ENCODE measurements at places on chromosomes 1 and 21.

DNA sequence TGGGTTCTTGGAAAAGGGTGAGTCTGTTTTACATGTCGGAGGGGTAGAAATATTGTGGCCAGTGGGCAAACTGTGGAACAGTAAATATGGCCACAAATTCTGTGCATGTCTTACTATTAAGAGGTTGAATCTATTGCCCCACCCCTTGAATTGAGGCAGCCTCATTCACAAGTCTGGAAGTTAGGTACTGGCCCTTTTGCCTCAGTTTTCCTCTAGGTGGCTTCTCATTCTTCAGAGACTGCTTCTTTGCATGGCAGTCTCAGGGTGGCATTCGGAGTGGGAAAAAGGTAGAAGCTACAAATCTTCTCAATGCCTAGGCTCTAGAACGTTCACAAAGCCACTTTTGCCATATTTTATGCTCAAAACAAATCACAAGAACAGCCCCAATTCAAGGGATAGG, 57.2 kb downstream of the SLC9C2 start:
- no peak for DNase-seq

DNA sequence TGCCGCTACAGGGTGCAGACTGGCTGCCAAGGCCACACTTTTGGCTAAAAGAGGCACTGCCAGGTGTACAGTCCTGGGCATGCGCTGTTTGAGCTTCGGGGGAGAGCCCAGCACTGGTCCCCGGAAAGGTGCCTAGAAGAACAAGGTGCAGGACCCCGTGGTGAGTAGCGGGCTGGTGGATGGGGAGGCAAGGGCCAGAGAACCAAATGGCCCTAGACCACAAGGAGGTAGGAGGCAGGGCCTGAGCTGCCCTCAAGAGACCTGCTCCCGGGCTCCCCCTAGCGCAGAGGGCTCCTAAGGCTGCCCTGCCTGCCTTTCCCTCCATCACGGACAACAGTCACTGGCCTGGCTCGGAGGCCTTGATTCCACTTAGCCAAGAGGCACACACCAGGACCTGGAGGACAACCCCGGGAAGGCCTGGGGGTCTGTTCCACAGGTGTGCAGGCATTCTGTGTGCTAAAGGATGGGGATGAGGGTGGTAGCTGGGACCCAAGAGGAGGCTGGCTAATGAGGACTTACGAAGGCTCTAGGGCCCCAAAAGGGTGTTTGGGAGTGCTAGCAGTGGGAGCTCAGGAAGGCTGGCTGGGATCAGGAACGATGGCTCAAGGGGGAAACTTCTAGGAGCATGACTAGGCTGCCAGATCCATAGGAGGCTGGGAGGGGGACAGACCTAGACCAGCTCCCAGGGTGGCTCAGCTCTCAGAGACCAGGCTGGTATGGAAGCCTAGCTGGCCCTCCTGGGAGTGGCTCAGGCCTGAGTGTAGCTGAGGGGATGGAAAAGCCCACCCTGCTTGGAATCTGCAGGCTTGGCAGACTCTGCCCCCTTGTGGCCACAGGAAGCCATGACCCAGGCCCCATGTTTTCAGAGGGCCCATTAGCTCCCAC, 742 bp downstream of the ARTN start:
- peak; percentile 30 for DNase-seq

DNA sequence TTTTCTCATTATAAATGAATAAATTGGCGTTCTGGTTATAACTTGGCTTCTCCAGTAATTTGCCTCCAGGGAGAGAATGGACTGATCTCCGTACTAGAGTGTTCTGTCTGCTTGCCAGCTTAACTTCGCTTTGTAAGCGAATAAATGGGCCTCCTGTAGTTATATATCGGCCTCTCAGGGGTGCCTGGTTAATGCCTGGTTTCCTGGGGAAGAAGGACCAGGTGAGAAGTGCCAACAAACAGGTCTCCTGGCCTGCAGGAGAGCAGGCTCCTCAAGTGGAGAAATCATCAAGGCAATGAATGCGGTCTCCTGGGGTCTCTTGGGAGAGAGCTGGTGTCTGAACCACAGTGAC, 107.4 kb upstream of the SERBP1 start:
- no peak for DNase-seq

DNA sequence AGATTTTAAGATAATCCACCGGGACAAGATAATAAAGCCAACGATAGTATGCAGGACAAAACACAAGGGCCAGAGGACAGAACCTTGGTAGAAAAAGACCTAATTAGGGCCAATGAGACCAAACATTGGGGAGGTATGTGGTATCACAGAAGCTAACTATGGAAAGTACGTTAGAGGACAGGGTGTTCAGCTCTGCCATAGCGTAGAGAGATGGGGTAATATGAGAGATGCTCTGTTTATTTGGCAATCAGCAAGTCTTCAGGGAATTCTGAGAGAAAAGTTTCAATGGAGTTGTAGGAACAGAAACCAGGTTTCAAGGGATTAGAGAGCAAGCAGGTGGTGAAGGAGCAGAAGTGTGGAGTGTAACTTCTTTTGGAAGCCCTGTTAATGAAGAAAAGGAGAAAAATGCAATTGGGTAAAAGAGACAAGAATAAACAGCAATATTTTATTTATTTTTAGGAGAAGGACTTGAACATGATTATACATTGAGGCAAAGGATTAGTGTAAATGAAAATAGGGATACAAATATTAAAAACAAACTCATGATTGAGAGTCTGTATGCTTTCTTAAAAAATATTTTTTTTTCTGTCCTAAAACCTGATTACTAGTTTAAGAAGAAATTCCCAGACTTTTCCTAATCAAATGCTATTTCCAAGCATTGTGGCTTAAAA, 24.0 kb downstream of the EEIG2 start:
- no peak for DNase-seq

DNA sequence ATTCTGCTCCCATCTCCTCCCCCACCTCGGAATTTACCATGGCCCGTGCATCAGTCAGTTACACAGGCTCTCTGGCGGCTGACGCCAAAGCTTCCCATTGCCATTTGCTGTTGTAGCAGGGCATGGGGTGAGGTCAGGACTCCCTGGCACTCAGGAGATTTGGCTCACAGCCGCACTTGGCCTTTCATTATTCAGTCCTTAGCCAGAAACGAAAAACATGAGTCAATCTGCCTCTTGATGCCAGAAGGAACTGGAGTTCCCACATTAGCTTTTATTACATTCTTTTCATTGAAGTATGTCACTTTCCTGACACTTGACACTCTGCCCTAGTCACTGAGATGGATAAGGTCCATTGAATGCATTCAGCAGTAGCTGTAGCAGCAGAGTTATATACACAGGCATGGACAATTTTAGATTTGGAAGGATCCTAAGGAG, 260.6 kb downstream of the CACNA1E start:
- no peak for DNase-seq

GRCh38 chr1:151976015-151976343, 17.7 kb downstream of the S100A10 start:
- DNase-seq: no peak

DNA sequence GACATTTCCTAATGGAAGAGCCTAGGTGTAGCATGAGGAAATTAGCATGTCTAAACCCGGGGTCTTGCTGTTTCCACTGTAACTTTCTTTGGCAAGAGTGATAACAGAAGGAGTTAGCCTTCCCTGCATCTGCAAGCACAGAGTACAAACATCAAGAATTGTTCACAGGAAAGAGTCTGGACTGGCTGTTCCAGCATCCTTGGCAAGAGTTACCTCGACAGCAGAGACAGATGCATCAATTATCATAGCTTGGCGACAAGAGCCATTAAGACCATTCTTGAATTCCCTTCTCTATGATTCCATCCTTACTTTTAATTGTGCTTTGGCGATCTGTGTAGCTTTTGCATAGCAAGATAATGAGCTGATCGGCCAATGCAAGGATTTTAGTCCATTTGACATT, 82.8 kb upstream of the RALGPS2 start:
- DNase-seq: no peak

DNA sequence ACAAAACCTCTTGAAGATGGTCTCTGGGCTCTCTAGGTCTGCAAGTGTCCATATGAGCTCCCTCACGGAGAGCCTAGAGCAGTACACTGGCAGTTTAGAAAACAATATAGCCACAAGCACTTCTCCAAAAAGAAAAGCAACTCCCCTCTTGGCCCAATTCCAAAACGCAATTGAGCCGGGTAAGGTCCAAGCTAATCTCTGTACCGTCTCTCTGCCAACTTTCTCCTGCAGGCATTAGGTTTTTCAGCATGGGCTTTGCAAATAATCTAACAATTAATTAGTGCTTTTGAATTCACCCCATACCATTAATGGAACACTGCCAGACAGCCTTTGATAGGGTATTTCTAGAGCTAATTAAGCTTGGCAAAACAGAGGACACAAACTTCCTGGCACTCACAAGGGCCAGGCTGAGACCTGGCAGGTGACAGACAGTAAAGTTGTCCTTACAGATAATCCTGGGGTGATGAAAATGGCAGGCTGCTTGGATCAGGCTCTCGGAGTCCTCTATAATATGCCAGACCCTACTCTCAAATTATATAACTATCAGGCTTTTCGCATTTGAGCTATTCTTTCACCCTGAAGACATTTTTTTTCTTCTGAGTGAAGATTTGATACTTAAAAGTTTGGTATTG, 39.8 kb downstream of the TGFBR3 start:
- peak; percentile 58 for DNase-seq

DNA sequence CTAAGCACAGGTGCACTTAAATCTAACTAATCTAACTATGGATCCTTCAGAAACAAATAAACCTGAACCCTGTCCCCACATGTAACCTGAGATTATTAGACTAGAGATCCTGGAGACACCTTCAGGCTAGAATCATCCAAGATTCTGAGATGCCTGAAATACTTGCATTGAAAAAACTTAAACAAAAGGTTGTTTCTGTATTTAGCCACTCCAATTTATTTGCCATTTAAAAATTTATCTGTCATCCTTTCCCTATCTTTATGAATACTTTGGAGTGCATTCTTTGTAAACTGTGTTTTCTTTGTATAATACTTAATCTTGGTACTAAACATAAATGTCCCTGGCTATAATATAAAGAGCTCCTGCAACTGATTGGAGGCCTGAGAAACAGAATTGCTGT, 270.7 kb downstream of the NCAM2 start:
- no peak for DNase-seq

DNA sequence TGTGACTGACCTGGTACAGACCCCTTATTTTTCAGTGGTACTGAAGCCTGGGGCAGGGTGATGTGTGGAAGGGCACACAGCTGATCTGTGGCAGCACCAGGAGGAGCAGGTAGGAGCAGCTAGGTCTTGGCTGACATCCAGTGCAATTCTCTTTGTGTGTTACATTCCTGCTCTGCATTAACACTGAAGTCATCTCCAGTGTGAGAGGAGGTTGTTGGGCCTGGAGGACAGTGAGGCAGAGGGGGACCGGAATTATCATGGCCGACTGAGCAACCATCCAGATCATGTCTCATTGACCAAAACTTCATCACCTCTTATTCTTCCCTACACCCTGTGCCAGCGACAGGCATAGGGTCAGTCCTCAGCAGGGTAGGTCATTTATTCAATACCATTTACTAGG, 1.5 kb downstream of the SLAMF8 start:
- DNase-seq: peak; percentile 12

GRCh38 chr21:43373362-43374227, 53.3 kb downstream of the SIK1 start:
- no peak for DNase-seq

GRCh38 chr1:62900566-62900965, 116.6 kb downstream of the ATG4C start:
- no peak for DNase-seq

- no peak for DNase-seq
These were observed 55.3 kb downstream of the SHCBP1L start for GRCh38 chr1:182897696-182898095.

- no peak for DNase-seq
These were observed 29.4 kb upstream of the POU3F1 start for GRCh38 chr1:38076038-38076437.

- no peak for DNase-seq
These were observed 9.3 kb downstream of the SLC19A1 start for GRCh38 chr21:45532826-45533360.

DNA sequence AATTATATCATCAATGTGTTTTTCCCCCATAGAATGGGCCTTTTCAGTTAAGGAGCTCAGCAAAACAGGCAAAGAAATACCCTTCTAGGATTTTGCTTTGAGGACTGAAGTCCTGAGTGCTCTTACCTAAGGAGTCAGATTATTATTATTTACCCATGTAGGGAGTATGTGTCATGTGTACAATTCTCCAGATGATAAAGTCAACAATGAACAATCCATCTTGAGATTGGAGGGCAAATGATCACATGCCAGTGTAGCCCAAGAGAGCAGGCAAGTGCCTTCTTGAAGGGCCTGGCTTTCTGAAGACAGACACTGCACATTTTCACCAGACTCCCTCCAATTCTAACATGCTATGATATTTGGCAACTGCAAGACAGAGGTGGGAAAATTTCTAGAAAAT, 159.7 kb downstream of the PCNX2 start:
- DNase-seq: no peak

GRCh38 chr1:246772686-246773085, 48.5 kb downstream of the SCCPDH start:
- DNase-seq: no peak

- DNase-seq: no peak
These were observed 52.8 kb upstream of the GNG4 start for GRCh38 chr1:235702412-235702811.

- no peak for DNase-seq
These were observed 178.7 kb downstream of the GABPA start for GRCh38 chr21:25913479-25913878.

DNA sequence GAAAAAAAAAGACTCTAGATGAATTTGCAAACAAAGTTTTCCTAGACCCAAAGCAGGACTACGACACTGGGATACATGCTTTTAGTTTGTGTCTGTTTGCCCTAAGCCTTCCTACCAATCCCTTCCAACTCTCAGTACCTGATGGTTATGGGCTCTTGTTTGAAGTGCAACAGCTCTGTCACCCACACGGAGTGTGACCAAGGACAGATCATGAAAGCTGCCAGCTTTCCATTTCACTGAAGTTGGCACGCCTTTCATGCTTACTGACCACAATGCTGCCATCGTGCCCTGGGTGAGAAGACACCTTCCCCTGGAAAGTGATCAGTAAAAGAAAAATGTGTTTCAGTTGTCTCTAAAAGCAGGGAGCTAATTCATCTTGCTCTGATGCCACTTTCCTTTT, 312.5 kb upstream of the PTBP2 start:
- DNase-seq: no peak

DNA sequence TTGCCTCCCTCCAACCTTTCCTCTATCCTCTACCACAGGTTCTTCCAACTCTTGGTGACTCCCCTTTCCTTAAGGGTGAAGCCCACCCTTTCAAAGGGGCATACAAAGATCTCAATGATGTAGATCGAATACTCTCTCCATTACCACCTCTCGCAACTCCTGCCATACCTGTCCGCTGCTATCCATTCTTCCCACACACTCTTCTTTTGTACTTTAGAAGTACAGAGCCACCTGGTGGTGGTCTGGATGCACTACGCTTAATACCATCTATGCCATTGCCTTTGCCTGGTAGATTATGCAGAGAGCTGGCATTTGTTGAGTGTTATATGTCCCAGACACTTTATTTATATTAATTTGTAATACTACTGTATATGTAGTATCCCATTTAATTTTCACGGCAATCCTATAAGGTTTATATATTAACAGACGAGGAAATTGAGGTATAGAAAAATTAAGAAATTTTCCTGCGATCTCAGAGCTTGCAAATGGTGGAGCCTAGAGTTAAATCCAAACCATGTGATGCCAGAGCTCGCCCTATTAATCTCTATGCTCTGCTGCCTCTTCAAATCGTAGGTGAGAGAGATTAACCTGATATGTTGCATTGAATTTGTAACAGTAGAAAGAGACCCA, 22.9 kb downstream of the TSHB start:
- DNase-seq: peak; percentile 67
